ENCODE measurements at places on chromosomes 1 and 21. TPM values are rescaled to one million over a fixed set of nuclear protein-coding genes. Genes with fewer than 3 reads are reported as not detected.

Gene LDLRAD2
- not detected for total RNA-seq

Gene WLS
- 15.3 TPM for total RNA-seq

Gene CHI3L1
- not detected for total RNA-seq

Gene C1orf226
- total RNA-seq, result 2.6 TPM

Gene CNIH3
- total RNA-seq, result 7.4 TPM

Gene L1TD1
- total RNA-seq, result not detected

DNA sequence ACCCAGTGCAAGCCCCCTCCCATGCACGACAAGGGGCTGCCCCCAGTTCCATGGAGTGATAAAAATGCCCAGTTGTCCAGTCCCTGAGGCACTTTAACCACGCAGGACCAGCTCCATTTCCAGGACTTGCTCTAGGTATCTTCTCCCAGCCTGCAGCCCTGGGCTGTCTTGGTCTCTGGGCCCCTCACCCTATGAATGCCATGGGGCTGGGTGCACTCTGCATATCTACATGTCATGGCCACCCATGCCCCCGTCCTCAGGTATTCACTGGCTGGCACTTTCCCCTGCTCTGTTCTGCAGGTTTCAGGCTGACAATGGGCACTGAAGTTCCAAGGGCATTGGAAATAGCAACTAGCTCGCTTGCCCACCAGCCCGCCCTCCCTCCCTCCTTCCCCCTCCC, 19.6 kb upstream of the C1orf174 start:
- H3K4me1 ChIP-seq, result no peaks in the 10 kb centered on the region
- no peaks in the 10 kb centered on the region for H3K36me3 ChIP-seq
- no peak for DNase-seq

DNA sequence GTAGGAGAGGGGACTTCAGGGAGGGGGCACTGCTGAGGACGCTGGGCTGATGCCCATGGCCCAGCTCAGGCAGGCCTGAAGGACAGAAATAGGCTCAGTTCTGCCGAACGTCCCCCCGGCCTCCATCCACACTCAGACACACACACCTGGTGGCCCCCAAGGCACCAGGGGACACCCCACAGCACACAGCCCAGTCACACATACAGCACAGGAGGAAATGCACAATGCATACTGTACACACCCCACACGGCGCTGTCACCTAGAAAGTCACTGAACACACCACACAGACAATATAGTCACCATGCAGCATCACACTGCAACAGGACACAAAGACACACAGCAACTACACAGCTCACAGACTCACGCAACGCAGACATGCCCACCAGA, 562 bp downstream of the SYTL1 start:
- H3K27me3 ChIP-seq, result no peaks in the 10 kb centered on the region
- H3K27ac ChIP-seq, result peak overlapping the region; percentile 88
- H3K4me1 ChIP-seq, result peaks cover 42% of the 10 kb centered on the region
- no peaks in the 10 kb centered on the region for H3K36me3 ChIP-seq

- no peak overlapping the region for H3K27ac ChIP-seq
- no peak for DNase-seq
- H3K4me3 ChIP-seq, result no peak overlapping the region
- H3K36me3 ChIP-seq, result peaks cover 87% of the 10 kb centered on the region
- H3K27me3 ChIP-seq, result no peaks in the 10 kb centered on the region
Observed at GRCh38 chr21:34819357-34819999, 150.7 kb downstream of the CLIC6 start.

DNA sequence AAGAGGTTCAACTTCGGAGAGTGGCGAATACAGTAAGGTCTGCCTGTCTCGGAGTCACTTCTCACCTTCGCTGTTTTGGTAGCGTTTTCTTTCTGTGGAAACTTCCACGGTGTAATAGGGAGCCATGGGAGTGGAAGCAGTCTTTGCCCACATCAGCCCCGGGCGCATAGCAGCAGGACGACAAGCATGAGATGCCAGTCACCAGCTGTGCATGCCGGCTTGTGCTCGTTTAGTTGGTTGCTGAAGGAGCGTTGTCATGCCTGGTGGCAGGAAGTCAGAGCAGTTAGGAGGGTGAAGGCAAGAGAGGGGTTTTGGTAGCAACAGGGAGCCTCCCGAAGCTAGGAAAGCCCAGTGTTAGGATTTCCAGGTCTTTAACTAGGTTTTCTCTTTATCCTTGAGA, 58.8 kb downstream of the MRPS6 start:
- no peak overlapping the region for H3K4me3 ChIP-seq
- H3K27ac ChIP-seq, result no peak overlapping the region
- peaks cover 34% of the 10 kb centered on the region for H3K36me3 ChIP-seq

- no peak for DNase-seq
- no peak overlapping the region for H3K4me3 ChIP-seq
- H3K27ac ChIP-seq, result no peak overlapping the region
- H3K4me1 ChIP-seq, result no peaks in the 10 kb centered on the region
Observed at GRCh38 chr1:47230692-47231300, 1.2 kb downstream of the TAL1 start.

- H3K27me3 ChIP-seq, result no peaks in the 10 kb centered on the region
- peak overlapping the region; percentile 58 for H3K4me3 ChIP-seq
- H3K4me1 ChIP-seq, result peaks cover 57% of the 10 kb centered on the region
- no peaks in the 10 kb centered on the region for H3K36me3 ChIP-seq
- H3K27ac ChIP-seq, result peak overlapping the region; percentile 81
- DNase-seq, result peak; percentile 68
Observed at GRCh38 chr1:226126824-226127569, 59.5 kb downstream of the ACBD3 start.

DNA sequence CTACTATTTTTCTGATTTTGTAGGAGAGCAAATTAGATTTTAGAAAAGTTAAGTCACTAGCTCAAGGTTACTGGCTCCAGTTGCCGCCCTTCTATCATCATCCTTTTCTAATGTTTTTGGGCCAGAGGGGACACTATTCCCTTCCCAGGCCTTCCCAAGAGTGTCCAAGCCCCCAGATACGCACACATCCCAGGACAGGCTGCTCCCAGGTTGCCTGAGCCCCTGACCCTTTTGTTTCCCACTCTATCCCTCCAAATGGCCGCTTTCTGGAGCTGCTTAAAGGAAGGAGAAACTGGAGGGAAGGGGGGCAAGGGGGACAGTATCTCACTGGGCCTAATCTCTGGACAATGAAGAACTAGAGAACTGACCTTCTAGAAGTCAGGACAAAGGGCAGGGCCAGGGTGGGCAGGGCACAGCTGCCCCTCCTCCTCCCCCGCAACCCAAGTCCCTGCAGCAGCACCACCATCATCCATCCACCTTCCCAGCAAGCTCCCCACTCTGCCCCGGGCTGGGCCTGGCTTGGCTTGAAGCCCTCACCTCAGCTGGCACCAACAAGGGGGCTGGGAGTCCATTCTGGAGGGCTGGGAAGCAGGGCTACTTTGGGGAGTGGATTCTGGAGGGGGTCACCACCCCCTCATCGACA, 1.1 kb upstream of the MAP7D1 start:
- H3K27me3 ChIP-seq, result no peaks in the 10 kb centered on the region
- peaks cover 48% of the 10 kb centered on the region for H3K4me1 ChIP-seq
- H3K36me3 ChIP-seq, result no peaks in the 10 kb centered on the region
- H3K4me3 ChIP-seq, result peak overlapping the region; percentile 93

- peaks cover 20% of the 10 kb centered on the region for H3K4me1 ChIP-seq
- H3K27me3 ChIP-seq, result no peaks in the 10 kb centered on the region
- no peak overlapping the region for H3K27ac ChIP-seq
- H3K4me3 ChIP-seq, result no peak overlapping the region
Observed at GRCh38 chr1:248841702-248842395, 3.8 kb downstream of the ZNF672 start.

DNA sequence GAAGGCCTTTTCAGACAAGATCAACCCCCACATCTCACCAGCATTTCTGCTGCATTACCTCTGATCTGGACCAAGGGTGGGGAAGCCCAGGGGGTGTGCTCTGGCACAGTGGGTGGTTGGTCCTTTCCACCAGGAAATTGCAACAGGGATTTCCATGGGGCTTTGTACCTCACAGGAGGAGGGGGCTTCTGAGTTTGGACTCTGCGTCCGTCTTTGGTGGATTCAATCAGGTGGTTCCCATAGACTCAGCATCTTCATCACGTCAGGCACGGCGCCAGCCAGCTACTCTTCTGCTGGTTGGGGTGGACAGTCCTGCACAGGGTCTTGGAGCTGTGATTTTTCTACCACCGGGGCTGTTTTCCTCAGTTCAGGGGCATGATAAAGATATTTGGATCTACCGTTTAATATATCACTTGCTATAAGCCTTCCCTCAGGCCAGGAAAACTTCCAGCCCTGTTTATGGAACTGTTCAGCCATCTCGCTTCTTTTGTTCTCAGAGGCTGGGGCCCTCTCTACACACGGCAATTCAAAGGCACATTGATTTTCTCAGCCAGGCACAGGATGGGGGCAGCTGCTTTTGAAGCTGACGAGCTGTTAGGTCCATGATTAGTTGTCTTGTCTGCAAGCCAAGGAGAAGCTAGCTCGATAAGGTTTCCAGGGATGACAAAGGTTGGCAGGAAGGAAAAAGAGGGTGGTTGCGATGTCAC, 467.3 kb downstream of the CAMTA1 start:
- H3K27me3 ChIP-seq, result peaks cover 34% of the 10 kb centered on the region
- H3K36me3 ChIP-seq, result no peaks in the 10 kb centered on the region
- no peak overlapping the region for H3K27ac ChIP-seq

DNA sequence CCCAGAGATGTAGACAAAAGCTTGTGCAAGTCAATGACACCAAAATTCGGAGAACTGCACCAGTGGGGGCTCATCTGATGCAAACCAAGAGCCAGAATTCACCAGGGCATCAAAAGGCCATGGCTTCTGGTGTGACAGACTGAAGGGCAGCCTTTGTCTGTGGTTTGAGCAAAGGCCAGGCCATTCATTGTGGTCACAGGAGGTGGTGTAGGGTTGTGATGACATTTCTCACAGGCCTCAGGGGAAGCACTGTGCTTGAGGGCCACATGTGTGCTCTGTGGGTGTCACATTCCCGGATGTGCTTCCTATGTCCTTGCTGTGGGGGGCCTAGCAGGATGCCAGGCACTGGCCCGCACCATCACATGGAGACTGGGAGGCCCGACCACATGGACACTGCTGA, 22.5 kb upstream of the KCNE1 start:
- no peaks in the 10 kb centered on the region for H3K4me1 ChIP-seq
- H3K27ac ChIP-seq, result no peak overlapping the region
- H3K36me3 ChIP-seq, result no peaks in the 10 kb centered on the region
- H3K4me3 ChIP-seq, result no peak overlapping the region
- no peaks in the 10 kb centered on the region for H3K27me3 ChIP-seq

GRCh38 chr1:9281071-9281827, 11.4 kb upstream of the SPSB1 start:
- H3K36me3 ChIP-seq, result no peaks in the 10 kb centered on the region
- H3K4me1 ChIP-seq, result peaks cover 36% of the 10 kb centered on the region
- no peak for DNase-seq

GRCh38 chr1:8167936-8168335, 141.8 kb upstream of the ERRFI1 start:
- no peaks in the 10 kb centered on the region for H3K36me3 ChIP-seq
- H3K27me3 ChIP-seq, result no peaks in the 10 kb centered on the region
- no peak for DNase-seq
- peak overlapping the region; percentile 10 for H3K27ac ChIP-seq
- peaks cover 33% of the 10 kb centered on the region for H3K4me1 ChIP-seq

GRCh38 chr1:154483941-154484803, 17.8 kb upstream of the TDRD10 start:
- no peak overlapping the region for H3K27ac ChIP-seq
- 0 out of 2 replicates have a peak, but pooled peaks cover 1% of the 10 kb centered on the region for H3K27me3 ChIP-seq
- H3K4me3 ChIP-seq, result no peak overlapping the region

- H3K4me3 ChIP-seq, result no peak overlapping the region
- peaks cover 22% of the 10 kb centered on the region for H3K4me1 ChIP-seq
- DNase-seq, result no peak
- H3K27ac ChIP-seq, result no peak overlapping the region
Observed at GRCh38 chr1:209869291-209870149, 41.7 kb downstream of the UTP25 start.

DNA sequence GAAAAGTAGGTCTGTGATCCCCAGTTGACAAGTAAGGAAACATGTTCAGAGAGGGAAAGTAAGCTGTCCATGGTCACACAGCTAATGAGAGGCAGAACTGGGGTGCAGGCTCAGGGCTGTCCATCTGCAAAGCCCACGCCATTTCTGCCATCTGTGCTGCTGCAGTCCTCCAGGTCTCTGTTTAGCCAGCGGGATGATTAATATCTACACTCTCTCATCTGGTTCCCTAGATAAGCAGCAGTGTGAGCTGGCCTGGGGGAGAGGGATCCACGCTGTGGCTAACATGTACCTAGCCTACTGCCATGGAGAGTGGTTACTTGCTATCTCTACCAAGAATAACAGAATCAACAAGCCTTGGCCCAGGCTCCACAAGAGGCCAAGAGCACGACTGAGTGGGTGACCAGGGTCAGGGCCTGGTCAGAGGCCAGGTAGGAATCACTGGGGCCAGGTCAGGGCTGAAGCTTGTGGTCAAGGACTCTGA, 75.2 kb downstream of the TRABD2B start:
- peaks cover 29% of the 10 kb centered on the region for H3K4me1 ChIP-seq
- no peak overlapping the region for H3K4me3 ChIP-seq
- no peaks in the 10 kb centered on the region for H3K27me3 ChIP-seq
- no peak overlapping the region for H3K27ac ChIP-seq
- no peak for DNase-seq

DNA sequence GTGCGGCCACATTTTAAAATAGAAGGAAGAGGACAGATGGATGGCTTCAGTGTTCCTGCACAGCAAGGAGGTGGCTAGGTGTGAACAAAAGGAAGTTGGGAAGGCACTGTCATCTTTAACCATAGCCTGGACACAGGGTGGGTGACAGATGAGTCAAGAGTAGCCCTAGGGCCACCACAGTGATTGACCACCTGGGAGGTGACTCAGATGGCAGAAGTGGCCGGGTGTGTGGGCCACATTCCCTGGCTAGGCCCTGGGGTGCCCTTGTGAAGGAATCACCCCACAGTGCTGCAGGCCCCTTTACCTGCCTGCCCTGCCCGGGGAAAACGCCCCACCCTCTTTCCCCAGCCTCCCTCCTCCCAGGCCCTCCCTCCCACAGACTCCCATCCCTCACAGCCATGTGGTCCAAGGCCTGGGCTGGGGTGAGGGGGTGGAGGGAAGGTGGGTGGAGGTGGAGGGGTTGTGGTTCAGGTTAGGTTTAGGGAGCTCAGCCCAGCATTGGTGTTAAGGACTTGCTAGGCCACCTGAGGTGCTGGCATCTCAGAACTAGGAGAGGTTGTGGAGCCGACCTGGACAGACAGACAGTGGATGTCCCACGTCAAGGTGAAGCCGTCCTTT, 59.1 kb downstream of the SPSB1 start:
- H3K27me3 ChIP-seq, result no peaks in the 10 kb centered on the region
- H3K36me3 ChIP-seq, result peaks cover 13% of the 10 kb centered on the region
- H3K4me1 ChIP-seq, result peaks cover 24% of the 10 kb centered on the region
- DNase-seq, result peak; percentile 18
- no peak overlapping the region for H3K4me3 ChIP-seq

- no peaks in the 10 kb centered on the region for H3K36me3 ChIP-seq
- H3K4me3 ChIP-seq, result no peak overlapping the region
- no peak for DNase-seq
- no peak overlapping the region for H3K27ac ChIP-seq
- H3K4me1 ChIP-seq, result peaks cover 28% of the 10 kb centered on the region
Observed at GRCh38 chr21:20645344-20645743, 352.9 kb upstream of the NCAM2 start.

- no peaks in the 10 kb centered on the region for H3K36me3 ChIP-seq
- no peaks in the 10 kb centered on the region for H3K4me1 ChIP-seq
- no peak overlapping the region for H3K4me3 ChIP-seq
- no peak for DNase-seq
- no peaks in the 10 kb centered on the region for H3K27me3 ChIP-seq
Observed at GRCh38 chr1:41537251-41537650, 52.8 kb upstream of the EDN2 start.

Measured in PC-3 (cell line).